ENCODE measurements at places on chromosomes 1 and 21.
A peak's percentile ranks its signal among the peaks of the same experiment; 100 is the strongest.

DNA sequence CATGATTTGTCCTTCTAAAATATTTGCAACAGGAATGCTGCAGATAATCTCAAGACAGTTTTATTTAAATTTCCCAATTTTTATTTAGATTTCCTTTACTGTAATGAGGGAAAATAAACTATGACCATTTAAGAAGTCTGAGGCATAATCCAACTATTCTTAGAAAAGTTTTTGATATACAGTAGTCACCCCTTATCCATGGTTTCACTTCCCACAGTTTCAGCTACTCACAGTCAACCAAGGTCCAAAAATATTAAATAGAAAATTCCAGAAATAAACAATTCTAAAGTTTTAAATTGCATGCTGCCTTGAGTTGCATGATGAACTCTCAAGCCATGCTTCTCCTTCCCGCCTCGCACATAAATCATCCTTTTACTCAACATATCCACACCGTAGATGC is 33.3 kb downstream of the TOR3A start:
- DNase-seq, result no peak

DNA sequence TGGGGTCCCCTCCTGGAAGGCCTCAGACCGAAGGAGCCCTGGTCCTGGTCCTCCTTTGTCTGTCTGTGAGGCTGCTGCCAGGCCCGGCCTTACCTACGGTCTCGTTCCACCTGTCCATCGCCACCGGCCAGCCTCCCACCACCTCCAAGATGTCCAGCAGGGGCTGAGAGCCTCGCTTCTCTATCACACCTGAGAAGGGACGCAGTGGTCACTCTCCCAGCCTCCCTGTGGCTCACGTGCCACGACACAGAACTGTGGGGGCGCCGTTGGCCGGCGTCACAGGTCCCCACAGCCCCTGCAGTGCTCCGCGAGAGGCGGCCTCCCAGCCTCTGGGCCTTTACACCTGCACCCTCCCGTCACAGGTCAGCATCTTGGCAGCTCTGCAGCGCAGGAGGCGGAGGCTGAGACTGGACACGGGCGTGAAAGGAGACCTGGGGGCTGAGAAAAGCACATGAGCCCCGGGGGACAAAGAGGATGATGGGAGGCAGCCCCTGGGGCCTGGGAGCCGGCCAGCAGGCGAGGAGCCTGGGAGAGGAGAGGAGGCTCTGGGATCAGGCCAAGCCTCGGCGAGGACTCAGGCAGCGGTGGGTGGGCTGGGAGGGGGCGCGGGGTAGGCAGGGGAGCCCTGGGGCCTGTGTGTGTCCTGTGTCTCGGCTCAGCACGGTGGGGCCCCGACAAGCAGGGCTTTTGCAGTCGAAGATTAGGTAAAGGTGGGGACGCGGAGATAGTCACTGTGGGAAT is 20.5 kb downstream of the PRXL2B start:
- DNase-seq, result no peak

GRCh38 chr21:35139382-35139715 is 90.2 kb upstream of the RUNX1 start:
- DNase-seq, result no peak

DNA sequence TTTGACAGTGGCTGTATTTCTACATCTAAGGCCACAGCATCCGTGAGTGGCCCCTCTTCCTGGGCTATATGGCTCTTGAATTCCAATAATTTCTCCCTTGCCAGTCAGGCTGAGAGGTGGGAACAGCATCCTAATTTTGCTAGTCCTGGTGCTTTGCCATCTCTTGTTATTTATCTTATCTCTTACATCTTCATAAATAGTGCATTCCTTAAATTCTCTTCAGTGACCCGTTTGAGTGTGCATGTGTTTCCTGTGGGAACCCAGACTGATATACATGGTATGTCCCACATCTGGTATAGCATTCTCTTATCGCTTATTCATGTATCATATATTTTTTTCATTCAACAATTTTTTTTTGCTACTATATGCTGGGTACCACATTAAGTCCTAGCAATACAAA is 9.9 kb downstream of the S100A11 start:
- DNase-seq, result no peak

DNA sequence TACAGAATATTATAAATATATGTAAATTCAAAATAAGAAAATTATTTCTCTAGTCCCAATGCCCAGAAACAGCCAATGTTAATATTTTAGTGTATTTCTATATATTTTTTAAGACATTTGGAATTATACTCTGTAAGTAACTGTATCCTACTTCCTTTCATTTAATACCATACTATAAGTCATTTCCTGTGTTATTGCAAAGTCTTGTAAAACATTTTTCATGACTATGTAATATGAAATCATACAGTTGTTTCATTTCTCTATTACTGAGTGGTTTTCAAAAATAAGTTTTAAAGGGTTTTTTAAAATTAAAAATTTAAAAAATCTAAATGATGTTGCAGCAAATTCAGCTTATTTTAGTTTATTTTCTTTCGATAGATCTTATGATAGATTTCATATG is 2.0 kb downstream of the RNASEL start:
- DNase-seq, result no peak

DNA sequence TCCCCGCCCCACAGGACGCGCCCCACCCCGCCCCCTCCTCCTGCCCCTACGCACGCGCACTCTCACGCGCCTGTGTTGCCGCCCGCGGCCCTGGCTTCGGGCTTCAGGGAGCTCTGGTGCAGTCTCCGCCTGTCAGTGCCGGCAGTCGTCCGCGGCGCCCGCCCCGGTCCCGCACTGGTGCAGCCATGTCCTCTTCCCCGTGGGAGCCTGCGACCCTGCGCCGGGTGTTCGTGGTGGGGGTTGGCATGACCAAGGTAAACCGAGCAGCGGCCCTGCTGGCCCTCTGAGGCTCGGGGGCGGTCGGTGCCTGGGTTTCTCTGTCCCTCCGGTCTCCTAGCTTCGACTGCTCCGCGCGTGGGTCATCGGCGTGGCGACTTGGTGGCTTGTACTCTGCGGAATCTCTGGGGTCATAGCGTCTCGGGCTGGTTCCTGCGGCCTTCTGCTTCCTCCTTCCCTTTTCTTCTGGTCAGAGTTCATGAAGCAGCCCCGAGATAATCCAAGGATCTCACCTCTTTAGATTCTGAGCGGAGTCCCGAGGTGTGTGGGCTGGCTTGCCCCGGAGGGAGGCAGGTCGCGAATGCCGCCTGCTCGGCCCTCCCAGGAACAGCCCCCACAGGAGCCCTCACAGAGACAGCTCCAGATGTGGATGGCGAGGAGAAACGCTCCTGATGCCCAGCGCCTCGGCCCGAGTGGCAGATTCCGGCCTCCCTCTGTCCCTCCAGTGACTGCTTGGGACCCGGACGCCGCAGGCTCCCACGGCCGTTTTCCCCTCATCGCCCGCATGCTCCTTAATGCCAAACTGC is at the start of gene SCP2:
TSS of gene SCP2 (plus strand) at position 65 of the 803 bp plus-strand sequence. CDS start at position 186, 121 bp downstream.
- peak; percentile 32 for DNase-seq

GRCh38 chr21:39144191-39144590 is 39.1 kb downstream of the PSMG1 start:
- no peak for DNase-seq

- no peak for DNase-seq
These were observed 440.7 kb downstream of the CAMTA1 start for GRCh38 chr1:7225711-7226505.

DNA sequence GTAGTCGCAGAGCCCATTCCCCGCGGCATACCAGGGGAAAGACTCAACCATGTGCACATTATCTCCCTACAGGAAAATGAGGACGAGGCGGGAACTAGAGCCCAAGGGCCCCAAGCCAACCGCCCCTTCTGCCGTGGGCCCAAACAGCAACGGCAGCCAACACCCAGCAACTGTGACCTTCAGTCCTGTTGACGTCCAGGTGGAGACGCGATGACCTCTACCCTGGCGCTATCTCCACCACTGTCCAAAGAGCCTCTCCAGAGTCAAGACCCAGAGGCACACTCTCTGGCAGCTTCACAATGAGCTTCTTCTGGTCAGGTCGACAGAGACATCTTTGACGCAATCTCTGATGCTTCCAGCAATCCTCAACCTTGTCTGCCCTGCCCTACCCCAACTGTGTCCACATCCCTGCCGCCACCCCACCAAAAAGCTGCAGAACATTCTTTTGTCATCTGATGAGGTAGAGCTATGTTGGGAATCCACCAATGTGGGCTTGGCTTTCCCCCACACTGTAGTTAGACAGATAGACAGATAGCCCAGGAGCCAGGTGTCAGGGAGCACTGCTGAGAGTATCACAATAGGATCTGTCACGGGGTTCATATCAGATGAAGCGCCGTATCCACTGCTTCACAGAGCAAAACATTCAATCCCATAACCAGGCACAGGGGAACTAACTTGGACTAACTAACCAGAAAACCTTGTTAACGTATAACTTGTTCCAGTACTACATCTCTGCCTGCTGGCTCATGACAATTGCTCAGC is 37.4 kb upstream of the SRRM1 start:
- DNase-seq, result no peak

GRCh38 chr21:30391492-30392025 is 4.3 kb upstream of the KRTAP13-1 start:
- no peak for DNase-seq

DNA sequence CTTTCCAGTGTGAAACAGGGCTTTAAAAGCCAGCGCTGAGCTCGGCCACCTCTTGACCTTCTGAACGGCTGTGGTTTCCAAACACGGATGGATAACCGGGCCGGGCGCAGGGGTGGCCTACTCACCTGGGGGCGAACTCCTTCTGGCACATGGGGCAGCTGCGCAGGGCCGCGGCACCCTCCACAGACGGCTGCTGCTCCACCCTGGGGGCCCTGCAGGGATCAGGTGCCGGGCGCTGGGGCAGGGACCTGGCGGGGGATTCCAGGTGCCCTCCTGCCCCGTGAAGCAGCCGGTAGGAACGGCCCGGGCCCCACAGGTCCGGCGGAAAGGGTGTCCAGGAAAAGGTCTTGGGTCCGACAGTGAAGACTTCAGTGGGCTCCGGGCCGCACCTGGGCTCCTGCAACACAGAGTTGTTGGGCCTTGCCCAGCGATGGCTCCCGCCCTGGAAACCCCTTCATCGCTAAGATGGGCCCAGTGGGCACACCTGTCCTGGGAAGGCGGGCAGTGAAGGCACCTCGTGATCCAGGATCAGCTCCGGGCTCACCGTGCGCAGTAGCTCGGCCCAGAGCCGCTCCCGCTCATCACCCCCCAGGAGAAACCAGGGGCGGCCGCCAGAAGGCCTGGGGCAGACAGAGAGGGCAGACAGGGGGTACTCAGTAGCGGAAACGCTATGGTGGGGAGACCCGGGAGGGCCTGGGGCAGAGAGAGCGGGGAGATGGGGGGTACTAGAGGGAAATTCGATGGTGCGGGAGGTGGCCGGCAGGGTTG is 874 bp downstream of the FAAP20 start:
- DNase-seq, result no peak

- DNase-seq, result no peak
These were observed 358.8 kb downstream of the DPYD start for GRCh38 chr1:97562081-97562480.

- no peak for DNase-seq
These were observed 19.9 kb upstream of the SLC35F3 start for GRCh38 chr1:233884461-233885151.

DNA sequence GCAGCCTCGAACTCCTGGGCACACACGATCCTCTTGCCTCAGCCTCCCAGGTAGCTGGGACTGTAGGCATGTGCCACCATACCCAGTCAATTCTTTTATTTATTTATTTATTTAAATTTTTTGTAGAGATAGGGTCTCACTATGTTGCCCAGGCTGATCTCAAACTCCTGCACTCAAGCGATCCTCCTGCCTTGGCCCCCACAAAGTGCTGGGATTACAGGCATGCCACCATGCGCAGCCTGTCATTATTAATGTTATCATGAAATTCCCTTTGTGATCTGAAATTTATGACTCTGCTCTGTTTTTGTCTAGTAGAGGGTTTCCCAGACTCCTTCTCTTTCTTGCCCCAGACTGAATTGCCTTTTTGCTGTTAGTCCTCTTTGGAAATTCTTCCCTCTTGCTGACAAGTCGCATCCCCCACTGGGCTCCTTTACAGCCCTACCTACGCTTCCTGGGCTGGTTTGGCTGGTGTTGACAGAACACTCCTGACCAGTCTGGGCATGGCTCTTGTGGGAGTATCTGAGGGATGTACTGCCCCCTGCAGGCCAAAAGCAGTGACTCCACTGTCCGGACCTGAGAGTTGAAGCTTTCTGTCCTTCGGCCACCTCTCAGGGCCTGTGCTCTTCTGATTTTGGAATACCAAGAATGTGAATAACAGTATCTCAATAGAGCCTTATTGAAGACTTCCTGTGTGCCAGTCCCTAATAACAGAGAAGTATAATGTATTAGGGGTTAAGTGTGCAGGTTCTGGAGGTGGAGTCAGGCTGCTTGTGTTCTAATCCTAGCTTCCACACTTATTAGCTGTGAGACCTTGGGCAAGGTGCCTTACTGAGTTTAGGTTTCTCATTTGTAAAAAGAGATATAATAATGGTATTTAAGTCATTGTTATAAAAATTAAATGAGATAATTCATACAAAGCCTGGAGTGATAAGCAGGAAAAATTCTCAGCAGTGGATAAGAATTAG is 28.2 kb downstream of the TCEANC2 start:
- peak; percentile 23 for DNase-seq

DNA sequence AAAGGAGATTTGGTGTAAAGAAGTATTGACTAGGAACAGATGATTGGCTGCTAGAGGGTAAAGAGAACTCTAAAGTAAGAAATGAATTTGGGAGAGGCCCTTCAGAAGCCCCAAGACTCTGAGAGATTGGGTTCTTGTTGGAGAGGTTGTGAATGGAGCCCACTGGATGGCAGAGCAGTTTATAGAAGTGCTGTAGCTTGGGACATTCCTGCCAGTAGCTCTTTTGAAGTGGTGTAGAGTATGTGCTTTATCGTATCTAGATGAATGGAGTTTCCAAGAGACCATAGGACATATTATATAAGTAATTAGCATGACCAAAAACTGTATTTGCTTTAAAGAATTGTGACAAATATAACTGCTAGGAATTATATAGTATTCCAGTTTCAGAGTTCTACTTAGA is 21.3 kb downstream of the USP25 start:
- DNase-seq, result no peak

GRCh38 chr1:200890027-200890426 is 4.7 kb upstream of the INAVA start:
- DNase-seq, result no peak

GRCh38 chr1:7554385-7555235 is 216.5 kb upstream of the VAMP3 start:
- no peak for DNase-seq

DNA sequence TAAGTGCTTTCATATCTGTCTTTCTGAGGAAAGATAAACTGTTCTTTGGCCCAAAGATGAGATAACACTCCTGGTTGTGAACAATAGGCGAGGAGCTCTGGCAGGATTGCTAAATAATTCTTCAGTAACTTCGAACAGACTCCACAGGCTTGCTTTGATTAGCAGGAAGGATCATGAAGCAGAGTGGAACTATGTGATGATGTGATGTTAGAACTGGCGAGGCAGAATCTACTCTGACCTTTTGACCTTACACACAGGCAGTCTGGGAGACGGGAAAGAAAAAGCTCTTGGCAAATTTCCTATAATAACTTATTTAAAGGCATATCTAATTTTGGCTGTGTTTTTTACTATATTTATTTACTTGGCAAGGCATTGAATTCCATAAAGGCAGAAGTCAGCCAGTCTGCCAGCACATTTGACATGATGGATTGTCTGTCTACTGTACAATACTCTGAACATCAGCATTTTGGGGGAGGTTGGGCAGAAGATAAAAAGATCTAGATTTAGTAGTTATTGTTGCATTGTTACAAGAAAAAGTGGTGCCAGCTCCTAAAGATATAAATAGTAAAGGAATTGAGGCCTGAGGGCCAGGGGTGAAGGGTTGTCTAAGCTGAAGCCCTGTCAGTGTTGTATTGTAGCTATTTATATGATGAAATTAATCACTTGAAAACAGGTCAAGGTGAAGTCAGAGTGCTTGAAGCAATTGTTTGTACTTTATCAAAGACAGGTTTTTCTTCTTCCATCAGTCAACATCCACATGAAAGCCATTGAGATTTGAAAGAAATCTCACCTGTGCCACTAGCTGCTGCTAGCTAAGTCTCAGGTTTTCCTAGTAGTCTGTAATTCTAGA is 708.8 kb downstream of the LTN1 start:
- peak; percentile 75 for DNase-seq

All from AG04450 (cell line).